Activated CD4-positive, alpha-beta T cell treated with anti-CD3 and anti-CD28 coated beads for 24 hours (primary cell): ENCODE measurements at places on chromosomes 16 and 17.

DNA sequence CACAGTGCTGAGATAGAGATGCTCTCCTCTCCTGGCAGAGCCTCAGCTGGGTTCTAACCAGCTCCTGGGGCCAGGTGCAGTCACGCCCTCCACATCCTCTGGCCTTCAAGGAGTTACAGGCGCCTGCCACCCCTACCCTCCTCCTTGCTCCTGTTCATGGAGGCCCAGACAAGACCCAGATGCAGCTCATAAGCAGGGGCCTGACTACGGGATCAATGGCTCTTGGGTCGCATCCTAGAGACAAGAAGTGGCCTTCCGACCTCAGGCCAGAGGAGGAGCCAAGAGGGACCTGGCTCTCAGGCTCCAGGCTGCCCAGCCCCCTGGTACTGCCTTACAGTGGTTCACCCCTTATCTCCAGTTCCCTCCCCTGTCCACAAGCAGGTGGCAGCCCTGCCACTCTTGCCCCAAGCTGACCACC, 23.0 kb downstream of the ARHGAP27 start:
- DNase-seq = no peak

DNA sequence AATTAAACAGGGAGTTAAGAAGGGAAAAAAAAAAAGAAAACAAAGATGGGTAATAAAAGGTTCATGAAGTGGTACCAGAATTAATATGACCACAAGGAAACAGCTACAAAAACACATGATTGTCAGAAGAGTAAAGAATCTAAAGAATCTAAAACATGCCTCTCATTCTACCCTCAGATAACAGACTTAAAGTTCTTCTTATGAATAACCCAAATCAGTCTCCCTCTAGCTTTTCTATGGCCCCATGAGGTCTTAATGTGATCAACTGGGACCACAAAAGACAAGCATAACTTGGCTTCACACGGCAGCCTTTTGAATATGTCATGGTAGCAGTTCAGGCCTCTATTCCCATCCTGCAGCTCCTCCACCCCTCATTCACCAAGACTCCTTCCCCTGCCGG, 6.9 kb downstream of the MYH10 start:
- no peak for DNase-seq

DNA sequence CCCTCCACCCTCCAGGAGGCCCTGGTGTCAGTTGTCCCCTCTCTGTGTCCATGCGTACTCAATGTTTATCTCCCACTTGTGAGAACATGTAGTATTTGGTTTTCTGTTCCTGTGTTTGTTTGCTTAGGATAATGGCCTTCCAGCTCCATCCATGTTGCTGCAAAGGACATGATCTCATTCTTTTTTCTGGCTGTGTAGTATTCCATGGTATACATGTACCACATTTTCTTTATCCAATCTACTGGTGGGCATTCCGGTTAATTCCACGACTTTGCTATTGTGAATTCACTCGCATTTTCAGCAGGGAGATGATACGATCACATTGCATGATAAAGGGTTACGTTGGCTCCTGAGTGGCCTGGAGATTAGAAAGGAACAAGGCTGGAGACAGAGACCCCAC, 286.2 kb downstream of the FOXL1 start:
- DNase-seq = no peak

GRCh38 chr16:75455677-75456076, 8.8 kb downstream of the TMEM170A start:
- DNase-seq = no peak

- DNase-seq = no peak
Observed at GRCh38 chr16:4306470-4307214, 9.2 kb upstream of the GLIS2 start.

DNA sequence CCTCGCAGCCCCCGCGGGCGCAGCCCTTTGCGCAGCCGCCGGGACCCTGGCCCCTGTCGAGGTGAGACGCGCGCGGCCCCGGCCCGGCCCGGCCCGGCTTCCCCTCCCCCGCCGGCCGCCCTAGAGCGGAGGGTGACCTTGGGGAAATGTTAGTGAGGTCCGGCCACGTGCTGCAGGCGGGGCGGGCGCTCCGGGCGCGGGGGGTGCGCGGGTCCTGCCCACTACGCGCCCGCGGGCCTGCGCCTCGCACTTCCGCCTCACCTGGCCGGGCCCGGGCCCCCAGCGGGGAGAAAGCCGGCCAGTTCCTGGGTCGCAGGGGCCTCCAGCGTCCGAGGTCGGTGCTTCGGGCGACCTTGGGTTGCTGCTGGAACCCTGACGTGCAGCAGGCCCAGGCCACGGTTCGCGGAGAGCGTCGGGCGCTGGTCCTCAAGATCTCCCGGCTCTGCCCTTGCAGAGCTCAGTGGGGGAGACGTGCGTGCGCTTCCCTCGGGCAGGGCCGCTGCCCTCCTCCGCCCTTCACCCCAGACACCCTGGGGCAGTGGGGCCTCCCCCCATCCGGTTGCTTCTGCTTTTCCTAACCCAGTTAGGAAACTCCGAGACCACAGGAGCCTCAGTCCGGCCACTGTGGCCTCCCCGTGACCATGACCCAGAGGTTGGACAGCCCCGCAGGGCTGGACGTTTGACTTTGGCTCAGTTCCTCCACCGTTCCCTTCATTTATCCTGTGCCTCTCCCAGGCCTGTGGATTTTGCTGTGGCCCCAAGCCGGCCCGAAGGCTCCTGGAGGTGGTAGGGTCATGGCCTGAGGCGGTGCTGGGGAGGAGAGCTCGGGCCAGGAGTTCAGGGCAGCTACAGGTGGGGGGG, 791 bp downstream of the MCRIP2 start:
- DNase-seq = peak; percentile 34

GRCh38 chr17:1785930-1786329, 24.1 kb downstream of the SERPINF1 start:
- no peak for DNase-seq

- no peak for DNase-seq
Observed at GRCh38 chr16:56591377-56592060, 2.2 kb downstream of the MT3 start.

- no peak for DNase-seq
Observed at GRCh38 chr17:81272616-81273015, 22.5 kb downstream of the SLC38A10 start.

DNA sequence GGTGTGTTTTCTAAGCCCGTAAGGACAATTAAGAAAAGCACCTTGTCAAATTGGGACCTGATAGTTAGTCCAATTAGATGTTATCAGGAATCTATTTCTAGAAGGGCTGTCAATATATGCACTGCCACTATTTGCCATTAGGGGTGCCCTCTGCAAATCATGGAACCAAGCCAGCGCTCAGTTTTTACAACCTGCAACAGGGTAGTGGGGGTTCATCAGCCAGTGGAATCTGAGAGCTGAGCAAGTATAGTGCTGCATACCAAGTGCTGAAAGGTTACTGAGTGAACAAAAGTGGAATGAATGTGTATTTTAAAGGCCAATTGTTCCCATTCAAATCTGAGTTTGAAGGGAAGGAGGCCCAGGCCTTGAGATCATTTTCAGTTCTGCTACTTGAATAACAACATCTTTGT, 10.4 kb downstream of the PRR11 start:
- peak; percentile 18 for DNase-seq

DNA sequence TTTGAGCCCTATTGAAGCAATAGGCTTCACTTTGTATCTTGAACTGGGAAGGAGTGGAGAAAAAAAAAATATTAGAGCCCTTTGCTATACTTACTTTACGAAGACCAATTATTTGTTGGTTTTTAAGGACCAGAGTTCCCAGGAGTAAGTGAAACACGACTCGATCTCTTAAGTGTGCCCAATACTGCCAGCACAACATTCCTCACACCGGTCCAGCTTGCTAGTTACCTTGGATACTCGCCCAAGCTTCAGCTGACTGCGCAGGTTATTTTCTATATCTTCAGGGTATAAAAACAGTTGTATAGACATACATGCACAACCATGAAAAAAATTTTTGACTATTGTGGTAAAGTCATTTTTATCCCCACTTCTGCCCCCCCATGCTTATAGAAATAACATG, 72.1 kb downstream of the RPTOR start:
- DNase-seq = no peak

DNA sequence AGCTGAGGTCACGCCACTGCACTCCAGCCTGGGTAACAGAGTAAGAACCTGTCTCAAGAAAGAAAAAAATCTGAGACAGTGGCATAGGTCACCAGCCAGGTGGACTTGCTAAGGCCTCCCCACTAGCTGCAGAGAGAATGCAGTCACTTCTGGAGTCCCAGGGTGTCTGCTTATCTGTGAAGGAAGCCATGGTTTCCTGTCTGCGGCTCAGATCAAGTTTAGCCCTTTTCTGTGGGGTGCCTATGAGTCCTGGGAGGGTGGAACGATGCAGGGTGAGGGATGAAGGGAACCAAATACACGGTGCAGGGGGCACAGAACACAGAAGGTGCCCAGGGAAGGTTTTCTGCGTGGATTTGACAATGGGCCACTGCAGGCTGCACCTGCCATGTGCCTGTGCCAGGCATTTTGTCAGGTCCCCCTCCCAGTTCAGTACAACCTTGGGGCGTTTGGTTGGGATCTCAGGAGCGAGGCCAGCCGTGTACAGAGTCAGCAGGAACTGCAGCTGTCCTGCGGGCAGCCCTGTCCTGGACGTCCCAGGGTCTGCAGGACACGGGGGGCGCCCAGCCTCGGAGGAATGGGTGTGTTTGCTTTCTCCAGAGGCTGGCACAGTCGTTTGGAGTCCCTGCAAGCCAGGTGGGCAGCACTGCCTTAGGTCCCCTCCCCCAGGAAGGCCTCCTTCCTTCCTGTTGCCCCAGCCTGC, 41.8 kb downstream of the RAB11FIP4 start:
- no peak for DNase-seq

- DNase-seq = no peak
Observed at GRCh38 chr17:77434136-77435114, 293.7 kb downstream of the SEC14L1 start.

- DNase-seq = no peak
Observed at GRCh38 chr17:30532871-30533270, 55.7 kb downstream of the GOSR1 start.

- DNase-seq = no peak
Observed at GRCh38 chr17:81542431-81543338, 9.5 kb downstream of the FAAP100 start.

DNA sequence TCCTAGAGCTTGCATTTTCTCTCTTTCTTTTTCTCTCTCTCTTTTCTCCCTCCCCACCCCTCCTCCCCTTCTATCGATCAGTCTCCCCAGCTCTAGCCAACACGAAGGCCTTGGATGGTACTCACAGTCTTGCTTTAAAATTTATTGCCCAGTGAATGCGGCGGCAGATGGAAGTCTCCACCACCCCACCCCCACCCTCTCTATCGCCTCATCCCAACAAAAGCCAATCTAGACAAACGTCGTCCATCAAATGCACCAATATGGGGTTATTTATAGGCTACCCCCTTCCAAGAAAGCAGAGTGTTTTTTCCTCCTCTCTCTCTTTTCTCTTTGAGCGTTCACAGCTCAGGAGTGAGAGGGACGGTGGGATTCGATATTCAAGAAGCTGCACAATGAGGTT, 10.5 kb upstream of the NGFR start:
- no peak for DNase-seq

DNA sequence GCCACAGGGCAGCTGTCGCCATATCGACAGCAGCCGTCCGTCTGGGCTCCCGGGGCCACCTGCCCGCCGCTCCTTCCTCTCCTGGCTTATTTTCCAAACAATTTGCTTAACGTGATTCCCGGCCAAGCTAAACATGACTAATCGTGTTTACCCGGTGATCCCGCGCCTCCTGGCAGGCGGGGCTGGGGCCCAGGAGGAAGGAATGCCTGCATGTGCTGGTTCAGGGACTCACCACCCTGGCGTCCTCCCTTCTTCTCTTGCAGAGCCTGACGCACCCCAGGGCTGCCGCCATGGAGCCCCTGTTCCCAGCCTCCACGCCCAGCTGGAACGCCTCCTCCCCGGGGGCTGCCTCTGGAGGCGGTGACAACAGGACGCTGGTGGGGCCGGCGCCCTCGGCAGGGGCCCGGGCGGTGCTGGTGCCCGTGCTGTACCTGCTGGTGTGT, 6.1 kb downstream of the SSTR5 start:
- no peak for DNase-seq

GRCh38 chr16:12024429-12024828, 47.9 kb downstream of the SNX29 start:
- no peak for DNase-seq

GRCh38 chr17:45700171-45701090, 83.7 kb upstream of the CRHR1 start:
- DNase-seq = no peak

DNA sequence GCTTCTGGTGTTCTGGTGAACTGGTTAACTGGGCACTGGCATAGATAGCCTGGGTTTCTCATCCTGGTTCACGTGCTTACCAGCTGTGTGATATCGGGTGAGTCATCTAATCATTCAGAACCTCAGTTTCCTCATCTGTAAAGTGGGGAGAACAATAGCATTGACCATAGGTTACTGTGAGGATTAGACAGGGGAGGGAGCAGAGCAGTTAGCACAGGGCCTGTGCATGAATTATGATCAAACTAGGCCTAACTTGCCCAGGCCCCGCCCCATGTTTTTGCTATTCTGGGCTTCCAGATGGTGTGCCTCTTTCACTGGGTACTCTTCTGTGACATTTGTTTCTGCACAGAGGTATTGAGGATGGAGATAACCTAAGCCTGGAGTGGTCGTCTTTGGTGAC, 4.6 kb upstream of the KLHL36 start:
- DNase-seq = no peak

- DNase-seq = no peak
Observed at GRCh38 chr16:74216319-74216718, 80.3 kb upstream of the PSMD7 start.

DNA sequence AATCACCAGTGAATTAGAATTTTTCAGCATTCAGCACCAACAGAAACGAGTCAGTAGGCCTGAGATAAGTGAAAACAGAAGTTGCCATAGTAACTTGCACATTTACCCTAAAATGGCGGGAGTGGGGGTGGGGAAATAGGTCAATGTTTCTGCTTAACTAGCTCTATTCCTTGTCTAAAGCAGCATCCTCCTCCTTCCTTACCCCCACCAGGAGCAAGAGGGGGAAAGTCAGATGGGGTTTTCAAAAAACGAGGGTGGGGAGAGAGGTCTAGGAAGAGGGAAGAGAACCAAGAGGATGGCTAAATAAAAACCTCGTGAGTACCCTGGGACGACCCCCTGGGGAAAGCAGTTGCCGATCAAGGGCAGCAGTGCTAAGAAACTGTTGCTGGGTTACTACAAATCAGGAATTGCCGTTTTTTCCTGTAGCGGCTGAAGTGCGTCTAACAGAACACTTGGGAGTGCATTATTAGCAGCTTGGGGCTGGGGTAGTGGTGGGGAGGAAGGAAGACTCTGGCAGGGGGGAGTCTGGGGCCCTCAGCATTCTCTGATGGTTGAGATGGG, 34.4 kb upstream of the MNT start:
- no peak for DNase-seq

GRCh38 chr16:27293343-27293742, 20.4 kb upstream of the IL4R start:
- DNase-seq = no peak

DNA sequence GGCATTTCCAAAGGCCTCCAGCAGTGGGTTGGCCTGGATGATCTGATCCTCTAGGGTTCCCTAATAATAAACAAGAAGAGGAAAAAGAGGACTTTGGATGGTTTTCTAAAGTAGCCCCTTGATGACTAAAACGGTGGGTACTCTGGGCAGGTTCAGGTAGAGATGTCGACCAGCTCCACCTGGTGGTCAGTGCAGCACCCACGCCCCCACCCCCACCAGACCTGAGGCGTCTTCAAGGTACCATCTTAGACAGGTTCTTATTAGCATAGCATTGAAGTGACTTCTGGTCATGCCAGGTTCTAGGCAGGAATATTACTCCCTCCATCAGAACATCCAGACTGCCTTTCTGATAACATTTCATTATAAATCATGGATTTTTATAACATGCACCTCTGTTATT, 15.0 kb downstream of the MYH13 start:
- DNase-seq = no peak

GRCh38 chr16:84459533-84459894, 44.9 kb downstream of the MEAK7 start:
- no peak for DNase-seq

GRCh38 chr17:36740157-36740556, 138.8 kb downstream of the MRM1 start:
- no peak for DNase-seq
